Activated naive CD4-positive, alpha-beta T cell treated with anti-CD3 and anti-CD28 coated beads, Interleukin-2, amount 50 U/mL, for 72 hours (primary cell): ENCODE measurements at places on chromosomes 1 and 21. TPM values are rescaled to one million over a fixed set of nuclear protein-coding genes. Genes with fewer than 3 reads are reported as not detected.

LCE3D gene
- total RNA-seq: not detected

GIPC2 gene
- total RNA-seq: 0.16 TPM

GUCA2A gene
- total RNA-seq: not detected

ST7L gene
- total RNA-seq: 10.5 TPM

- DNase-seq: no peak
These were observed at the start of gene PAX7 for GRCh38 chr1:18630511-18631495. TSS of gene PAX7 (plus strand) at chr1:18630846. CDS start at chr1:18631604, 758 bp downstream.

DNA sequence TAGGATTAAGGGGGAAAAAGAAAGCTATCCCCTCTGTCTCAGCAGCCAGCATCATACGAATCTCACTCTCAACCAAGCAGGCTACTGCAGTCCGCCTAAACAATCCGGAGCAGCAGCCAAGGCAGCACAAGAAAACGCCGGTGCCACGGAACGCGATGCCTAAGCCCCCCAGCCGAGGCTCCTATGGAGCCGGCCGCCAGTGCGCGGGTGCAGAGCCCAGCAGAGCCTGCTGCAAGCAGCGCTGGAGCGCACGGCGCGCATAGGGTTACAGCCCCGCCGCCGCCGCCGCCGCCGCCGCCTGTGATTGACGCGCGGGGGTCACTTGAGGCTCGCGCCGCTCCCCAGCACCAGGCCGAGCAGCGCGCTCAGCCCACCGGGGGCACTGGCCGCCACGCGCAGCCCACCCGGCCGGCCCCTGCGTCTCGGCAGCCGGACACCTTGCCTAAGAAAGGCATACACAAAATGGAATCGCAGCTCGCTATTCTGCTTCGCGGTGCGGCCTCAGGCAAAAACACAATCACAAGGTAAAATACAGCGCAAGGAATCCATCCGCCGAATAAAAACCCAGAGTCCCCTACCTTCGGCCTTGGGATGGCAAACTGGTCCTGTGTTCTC is 780 bp downstream of the HIVEP3 start:
- DNase-seq: no peak

- no peak for DNase-seq
These were observed 13.2 kb upstream of the SLC2A1 start for GRCh38 chr1:42971841-42972291.

GRCh38 chr1:236890152-236891056 is 95.3 kb downstream of the MTR start:
- no peak for DNase-seq

DNA sequence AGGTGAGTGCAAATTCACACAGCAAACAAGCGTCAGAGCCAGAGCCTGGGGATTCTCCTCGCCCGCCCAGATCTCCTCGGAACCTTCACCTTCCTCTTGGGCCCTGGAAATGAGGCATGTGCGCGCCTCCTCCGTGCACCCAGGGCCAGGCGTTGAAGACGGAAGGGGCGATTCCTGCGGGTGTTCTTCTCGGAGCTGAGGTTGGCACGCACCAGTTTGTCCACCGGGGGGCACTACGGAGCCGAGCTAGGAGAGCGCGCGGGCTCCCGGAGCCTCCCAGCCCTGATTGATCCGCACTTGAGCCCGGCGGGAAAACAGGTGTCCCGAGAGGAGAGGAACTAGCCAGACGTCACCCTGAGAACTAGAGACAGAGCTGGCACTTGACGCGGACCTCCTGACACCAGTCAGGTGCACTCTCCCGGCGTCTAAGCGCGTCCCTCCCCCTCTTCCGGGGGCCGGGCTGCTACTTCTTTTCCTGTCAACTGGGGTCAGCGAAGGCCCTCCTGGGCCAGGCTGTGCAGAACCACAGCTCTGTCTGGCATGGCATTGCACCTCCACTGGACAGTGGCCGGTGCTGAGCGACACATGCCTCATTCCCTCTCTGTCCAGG is 18.3 kb upstream of the SERINC2 start:
- DNase-seq: peak; percentile 89

GRCh38 chr1:63675420-63675931 is 82.3 kb downstream of the PGM1 start:
- DNase-seq: no peak

GRCh38 chr1:82593561-82593960 is 792.8 kb downstream of the ADGRL2 start:
- no peak for DNase-seq

DNA sequence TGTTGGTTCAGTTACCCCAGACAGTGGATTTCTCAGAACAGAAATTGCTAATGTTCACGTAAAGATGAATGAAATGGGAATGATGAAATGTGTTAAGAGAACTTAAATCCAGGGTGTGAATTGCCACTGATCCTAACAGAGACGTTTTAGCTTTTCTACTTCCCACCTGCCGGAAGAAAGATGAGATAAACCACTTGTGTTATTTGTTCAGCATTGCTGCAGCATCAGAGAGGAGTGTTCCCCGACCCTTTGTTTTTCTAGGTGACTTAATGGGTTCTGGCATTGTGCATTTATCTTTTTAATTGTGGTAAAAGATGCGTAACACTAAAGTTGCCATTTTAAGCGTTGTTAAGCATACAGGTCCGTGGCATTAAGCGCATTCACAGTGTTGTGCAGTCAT is 122.3 kb downstream of the GALNT2 start:
- DNase-seq: no peak

DNA sequence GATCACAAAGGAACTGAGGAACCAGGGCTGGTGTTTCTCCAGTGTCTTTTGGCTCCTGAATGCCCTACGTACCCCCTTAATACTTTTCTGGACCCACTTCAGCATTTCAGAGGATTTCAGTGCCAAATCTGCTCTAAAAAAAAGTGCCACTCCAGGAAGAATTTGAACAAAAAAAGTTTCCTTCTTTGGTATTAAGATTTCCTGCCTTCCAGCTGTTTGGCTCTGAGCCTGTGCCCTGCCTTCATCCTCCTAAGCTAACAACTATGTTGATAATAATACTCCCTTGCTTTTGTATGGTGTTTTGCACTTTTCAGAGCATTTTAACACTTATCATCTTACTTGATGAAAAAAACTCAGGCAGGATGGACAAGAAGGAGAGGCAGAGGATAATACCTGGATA is 11.0 kb upstream of the RIMS3 start:
- DNase-seq: no peak

DNA sequence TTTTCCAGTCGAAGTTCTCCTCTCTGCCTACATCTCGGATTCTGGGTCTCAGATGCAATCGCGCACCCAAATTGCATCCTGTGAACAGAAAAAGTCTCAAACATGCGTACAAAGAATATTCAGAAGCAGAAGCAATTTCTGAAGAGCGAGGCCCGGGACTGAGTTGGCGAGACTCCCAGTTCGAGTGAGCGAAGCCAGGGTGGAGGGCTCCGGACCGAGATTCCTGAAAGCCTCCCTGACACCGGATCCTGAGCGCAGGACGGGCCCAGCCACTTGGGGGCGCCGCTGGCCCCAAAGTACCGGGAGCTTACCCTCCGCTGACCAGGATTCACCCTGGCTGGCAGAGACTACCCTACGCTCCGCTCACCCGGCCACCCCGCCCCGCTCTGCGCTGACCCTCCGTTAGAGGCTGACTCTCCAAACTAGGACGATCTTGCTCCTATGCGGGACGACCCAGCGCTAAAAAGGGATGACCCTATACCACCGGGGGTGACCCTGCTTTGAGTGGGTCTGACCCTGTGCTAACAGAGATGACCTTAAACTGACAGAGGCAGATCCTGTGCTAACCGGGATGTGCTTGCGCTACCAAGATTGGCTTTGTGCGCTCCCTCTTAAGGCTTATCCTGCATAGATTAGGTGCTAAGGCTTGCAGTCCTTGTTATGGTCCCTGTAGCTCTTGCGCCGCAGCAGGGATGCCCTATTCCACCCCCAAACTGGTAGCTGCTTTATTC is 12.1 kb downstream of the FOXD2 start:
- peak; percentile 36 for DNase-seq

GRCh38 chr21:45102391-45102932 is 28.1 kb downstream of the ADARB1 start:
- no peak for DNase-seq

- DNase-seq: no peak
These were observed 47.4 kb upstream of the TSPAN2 start for GRCh38 chr1:115136706-115137105.

GRCh38 chr21:36964827-36965719 is 1.4 kb downstream of the HLCS start:
- no peak for DNase-seq

DNA sequence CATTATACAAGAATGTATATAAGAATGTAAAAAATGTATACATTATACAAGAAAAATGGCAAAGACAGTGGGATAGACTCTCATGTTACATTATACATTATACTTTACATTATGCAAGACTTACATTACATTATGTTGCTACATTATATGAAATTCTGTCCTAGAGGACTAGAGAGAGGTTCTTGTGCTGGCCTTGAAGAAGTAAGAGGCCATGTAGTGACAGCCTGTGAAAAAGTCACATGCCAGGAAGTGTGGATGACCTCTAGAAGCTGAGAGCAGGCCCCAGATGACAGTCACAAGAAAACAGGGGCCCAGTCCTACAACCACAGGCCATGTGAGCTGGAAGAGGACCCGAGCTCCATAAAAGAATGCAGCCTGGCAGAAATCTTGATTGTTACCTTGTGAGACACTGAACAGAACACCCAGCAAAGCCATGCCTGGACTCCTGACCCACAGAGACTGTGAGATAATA is 30.5 kb upstream of the AHCYL1 start:
- DNase-seq: no peak
